NCI-H1930 (cell line): ENCODE measurements at places on chromosomes 7 and 10.

DNA sequence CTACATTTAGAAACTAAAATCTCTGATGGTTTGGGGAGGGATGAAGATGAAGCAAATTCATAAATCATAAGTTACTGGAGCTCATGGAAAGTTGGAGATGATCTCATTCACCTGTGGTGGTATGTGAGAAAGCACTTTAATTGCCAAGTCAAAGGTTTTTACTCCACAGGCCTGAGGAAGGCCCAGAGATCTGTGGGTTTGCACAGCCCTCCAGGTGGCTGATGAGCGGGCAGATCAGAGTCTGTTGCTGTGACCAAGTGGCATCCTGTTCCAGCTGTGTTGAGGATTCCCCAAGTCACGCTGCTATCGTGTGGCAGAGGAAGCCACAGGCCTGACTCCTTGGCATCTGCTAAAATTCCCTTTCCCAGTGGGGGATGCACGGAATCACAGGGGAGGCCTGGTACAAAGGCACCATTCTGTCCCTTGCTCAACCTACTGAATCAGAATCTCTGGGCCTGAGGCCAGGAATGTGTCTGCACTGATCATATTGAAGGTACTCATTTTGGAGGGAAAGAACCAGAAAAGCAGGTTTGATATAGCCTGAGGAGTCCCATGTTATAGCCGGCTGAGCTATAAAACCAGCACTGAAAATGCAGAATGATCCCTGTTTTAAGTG is 19.7 kb upstream of the DDC start:
- DNase-seq = no peak

DNA sequence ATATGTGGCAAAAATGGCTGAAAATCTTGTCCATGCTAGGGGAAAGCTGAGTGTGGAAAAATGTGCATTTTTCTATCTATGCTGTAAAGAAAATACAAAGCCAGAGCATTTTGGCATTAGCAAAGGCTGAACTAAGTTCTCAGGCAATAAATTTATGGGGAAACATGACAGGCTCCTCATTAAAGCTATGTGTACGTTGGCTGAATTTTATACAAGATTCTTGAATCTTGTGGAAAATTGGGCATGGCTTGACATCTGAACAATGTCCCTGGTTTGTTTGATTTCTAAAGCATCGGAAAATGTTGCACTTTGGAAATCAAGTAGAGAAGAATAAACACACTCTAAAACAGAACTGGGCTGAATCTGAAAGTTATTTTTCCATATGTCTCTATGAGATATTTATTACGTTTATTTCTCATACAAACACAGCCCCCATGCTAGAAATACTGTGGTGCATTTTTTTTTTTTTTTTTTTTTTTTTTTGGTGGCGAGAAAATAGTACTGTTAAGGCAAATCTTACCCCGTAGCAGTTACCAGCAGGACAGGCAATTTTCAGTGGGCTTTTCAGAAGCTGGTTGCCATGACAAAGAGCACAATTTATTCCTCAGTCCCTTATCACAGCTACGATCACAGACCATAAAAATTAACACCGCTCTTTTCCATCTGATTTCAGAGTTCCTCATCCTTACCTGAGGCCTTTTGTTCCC is 16.9 kb downstream of the CPA1 start:
- no peak for DNase-seq

DNA sequence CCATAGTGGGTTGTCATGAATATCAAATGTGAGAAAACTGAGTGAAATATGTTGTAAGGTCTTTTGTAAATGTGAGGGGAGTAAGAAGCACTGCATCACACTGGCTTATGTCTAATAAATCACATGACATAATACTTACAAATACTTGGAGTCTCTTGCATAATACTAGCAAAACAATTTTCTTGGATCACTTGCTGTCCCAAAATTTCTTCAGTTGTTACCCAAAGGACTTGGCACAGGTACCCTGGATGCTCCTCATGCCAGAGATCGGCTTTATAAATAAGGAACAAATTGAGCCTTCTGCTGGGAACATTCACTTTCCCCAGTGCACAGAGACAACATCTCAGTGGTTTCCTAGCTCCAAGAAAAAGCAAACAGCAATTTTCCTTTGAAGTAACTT is 5.0 kb upstream of the LRIT2 start:
- no peak for DNase-seq

DNA sequence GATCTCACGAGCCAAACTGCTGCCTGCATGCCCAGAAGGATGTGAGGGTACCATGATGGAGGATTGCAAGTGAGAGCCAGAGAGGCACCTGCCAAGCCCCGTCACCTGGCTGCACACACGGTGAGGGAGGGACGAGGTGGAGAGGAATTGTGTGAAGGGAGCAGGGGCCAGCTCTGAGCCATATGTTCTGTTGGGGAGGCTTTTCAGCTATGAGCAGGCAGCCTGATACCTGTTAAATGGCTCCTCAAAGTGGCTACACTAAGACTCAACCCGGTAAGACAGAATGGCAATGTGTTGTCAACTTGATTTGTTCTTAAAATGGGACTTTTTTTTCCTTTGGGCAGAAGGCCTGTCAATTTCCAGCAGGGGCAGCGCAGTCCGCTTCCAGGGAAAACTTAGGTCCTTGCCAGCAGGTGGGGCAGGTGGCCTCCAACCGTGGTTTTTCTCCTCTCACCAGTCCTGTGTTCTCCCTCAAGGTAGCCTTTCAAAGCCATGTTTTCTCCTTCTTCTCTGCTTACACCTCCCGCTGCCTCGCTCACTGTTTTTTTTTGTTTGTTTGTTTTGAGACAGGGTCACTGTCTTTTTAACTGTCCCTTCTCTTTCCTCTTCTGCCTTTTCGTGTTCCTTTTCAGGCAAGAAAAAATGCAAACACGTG is 57.7 kb upstream of the ZNRF2 start:
- peak; percentile 30 for DNase-seq

DNA sequence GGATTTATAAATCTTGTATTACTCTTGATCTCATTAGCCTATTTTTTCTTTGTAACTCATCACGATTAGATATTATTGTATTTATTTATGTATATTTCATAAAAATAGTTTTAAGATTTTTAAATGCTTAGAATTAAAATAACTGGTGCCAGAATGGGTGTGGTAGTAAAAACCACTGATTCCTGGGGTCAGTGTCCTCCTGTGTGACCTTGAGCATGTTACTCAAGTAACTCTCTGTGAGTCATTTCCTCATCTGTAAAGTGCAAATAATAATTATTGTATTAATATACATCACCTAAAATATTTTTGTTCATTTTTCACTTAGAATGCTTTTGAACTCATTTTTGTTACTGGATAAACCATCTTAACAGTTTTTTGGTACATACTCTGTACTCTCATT is 91.3 kb upstream of the TMEM229A start:
- DNase-seq = no peak

DNA sequence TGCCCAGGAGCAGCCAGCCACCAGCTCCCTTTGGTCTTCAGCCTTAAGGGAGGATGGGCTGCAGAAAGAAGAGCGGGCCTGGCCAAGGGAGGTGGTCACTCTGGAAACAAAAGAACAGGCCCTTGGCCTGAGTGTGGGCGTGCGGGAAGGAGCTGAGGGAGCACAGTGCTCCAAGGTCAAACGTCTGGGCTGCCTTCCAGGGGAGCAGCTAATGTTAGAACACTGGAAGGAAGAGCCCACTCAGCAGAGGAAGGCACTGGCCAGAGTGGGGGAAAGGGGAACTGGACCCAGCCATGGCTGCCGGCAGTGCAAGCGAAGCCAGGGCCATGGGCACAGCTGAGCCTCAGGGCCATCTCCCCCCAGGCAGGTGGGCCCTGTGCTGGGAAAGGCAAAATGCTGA is 42.7 kb downstream of the FAM53B start:
- no peak for DNase-seq

DNA sequence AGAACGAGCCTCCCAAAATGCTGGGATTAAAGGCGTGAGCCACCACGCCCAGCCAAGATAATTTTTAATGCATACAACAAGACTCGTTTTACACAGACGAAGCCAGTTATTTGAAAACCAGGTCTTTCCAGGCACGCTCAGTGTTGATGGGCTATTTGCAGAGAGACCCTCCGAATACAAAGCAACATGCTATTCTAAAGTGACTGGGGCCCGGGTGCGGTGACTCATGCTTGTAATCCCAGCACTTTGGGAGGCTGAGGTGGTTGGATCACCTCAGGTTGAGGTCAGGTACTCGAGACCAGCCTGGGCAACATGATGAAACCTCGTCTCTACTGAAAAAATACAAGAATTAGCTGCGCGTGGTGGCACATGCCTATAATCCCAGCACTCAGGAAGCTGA is 795 bp upstream of the AZGP1 start:
- no peak for DNase-seq

DNA sequence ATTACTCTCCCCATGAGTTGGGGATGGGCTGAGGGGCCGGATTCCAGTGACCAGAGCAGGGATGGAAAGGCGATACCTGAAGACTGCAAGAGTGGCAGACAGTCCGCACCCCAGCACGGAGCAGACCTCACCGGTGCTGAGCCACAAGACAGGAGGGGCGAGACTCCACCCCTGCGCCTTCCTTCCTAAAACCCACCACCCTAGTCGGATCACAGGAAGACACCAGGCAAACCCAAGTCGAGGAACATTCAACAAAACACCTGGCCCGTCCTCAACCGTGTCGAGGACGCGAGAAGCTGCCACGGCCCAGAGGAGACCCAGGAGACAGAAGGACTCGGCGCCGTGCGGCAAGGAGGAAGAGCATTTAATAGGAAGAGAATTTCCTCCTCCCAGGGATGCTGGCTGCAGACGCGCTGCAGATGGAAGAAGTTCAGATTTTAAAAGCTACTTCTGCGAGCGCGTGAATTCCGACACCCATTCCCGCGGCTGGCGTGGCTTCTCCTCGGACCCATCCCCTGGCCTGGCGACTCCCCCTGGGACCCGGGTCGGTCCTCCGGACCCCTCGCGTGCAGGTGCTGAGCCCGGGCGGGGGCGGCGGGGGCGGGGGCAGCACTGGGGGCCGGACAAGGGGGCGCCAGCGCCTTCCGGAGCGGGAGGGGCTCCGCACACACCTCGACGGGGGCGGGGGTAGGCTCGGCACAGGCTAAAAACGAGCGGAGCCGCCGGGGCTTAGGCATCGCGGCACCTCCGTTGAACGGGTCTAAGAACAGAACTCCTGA is 563 bp upstream of the UTF1 start:
- DNase-seq = no peak

GRCh38 chr10:111113961-111114757 is 37.3 kb downstream of the ADRA2A start:
- DNase-seq = no peak

DNA sequence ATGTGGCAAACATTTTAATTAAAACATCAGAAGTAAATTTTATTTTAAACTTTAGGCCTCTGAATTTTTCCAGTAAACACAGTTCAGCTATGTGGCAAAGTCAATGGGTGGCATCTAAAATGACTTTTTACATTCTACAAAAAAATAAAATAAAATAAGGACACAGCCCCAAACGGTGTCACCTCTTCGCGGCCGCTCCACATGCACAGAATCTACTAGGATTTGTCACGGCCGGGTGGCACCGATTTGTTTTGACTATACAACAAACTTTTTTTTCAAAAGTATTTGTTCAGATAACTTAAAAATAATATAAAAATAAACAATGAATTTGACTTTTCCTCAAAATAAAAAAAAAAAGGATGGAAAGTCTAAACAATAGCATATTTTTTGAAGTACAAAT is 127.8 kb downstream of the EBF3 start:
- DNase-seq = no peak

- no peak for DNase-seq
Observed at GRCh38 chr10:82813856-82814255, 938.9 kb downstream of the NRG3 start.

GRCh38 chr7:77199013-77199966 is at the start of gene FGL2:
TSS of gene FGL2 (minus strand) at chr7:77199819. CDS start at chr7:77199793, 26 bp downstream.
- no peak for DNase-seq

- DNase-seq = no peak
Observed at GRCh38 chr7:96422388-96422787, 100.5 kb upstream of the SLC25A13 start.

- DNase-seq = no peak
Observed at GRCh38 chr7:1861799-1862458, 191.9 kb downstream of the ELFN1 start.

- DNase-seq = no peak
Observed at GRCh38 chr10:34580214-34580613, 234.9 kb downstream of the PARD3 start.

- DNase-seq = no peak
Observed at GRCh38 chr7:74082770-74083116, 861 bp upstream of the LIMK1 start.

DNA sequence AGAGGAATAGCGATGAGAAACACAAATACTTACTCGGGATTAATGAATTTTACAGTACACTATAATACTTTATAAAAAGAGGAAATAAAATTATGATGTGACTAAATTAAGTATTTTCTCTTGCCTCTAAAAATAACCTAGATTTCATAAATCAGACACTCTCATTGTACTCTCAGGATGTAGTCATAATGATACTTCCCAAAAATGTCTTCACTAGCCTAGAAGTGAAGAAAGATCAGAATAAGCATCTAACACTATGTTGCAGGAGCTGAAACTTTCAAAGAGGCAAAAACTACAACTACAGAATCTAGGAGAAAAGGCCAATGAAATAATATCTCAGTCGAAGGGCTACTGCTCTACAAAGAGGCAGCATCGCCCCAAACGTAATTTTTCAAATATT is 49.4 kb downstream of the DNAJC1 start:
- DNase-seq = no peak

DNA sequence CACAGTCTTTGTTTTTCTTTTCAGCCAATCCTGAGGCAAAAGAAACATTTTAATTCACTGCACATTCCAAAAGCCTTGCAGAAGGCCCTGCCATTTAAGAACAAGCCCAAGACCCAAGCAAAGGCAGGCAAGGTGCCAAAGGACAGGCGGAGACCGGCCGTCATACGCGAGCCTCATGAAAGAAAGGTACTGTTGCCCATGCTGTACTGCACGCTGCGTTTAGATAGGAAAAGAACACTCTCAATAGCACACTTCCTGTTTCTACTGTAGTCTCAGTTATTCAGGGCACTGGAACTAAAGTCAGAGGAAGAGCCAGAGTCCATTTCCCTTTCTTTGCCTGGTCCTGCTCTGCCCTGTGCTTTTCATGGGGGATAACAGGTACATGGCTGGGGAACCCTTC is 47.6 kb downstream of the BMS1 start:
- DNase-seq = no peak

- peak; percentile 81 for DNase-seq
Observed at GRCh38 chr7:114418117-114418516, 3.5 kb downstream of the FOXP2 start.

DNA sequence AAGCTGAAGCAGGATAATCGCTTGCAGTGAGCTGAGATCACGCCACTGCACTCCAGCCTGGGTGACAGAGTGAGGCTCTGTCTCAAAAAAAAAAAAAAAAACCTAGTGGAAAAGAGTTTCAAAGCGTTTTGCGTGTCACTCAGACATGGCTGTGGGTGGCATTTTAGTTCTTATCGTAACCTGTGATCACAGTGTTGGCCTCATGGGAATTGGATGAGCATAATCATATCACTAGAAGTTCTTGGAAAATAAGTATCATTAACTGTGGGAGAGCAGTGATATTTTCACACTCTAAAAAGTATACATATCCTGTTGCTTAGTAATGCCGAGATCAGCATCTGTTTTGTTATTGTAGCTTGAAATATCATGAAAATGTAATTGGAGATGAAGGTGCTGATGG is 92.6 kb downstream of the CREM start:
- no peak for DNase-seq
